Stimulated activated CD4-positive, alpha-beta T cell treated with anti-CD3 and anti-CD28 coated beads, TNF-alpha, amount 100 ng/mL, for 48 hours (primary cell): ENCODE measurements at places on chromosomes 12 and 14.

- no peak for DNase-seq
Measured at GRCh38 chr14:90330203-90331196, 1.2 kb downstream of the NRDE2 start.

DNA sequence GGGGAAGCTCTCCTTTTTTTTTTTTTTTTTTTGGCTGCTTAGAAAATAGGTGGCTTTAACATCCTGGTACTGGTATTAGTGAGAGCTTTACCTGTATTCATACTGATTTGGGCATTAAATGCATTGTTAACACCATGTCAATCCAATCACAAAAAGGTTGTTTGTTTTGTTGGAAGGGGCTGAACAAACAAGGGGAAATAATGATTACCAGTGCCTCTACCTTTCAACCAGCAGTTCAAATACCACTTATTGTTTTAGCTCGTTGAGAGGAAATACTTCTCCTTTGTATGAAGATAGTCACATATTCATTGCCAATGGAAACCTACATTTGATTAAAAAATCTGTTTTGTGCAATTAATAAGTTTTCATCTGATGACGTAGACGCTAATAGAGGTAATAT lies 72.9 kb downstream of the MIPOL1 start:
- no peak for DNase-seq

- DNase-seq, result no peak
Measured at GRCh38 chr12:87157791-87158190, 871.4 kb downstream of the C12orf50 start.

GRCh38 chr12:55607821-55608594 lies 28.7 kb upstream of the OR10P1 start:
- DNase-seq, result no peak

DNA sequence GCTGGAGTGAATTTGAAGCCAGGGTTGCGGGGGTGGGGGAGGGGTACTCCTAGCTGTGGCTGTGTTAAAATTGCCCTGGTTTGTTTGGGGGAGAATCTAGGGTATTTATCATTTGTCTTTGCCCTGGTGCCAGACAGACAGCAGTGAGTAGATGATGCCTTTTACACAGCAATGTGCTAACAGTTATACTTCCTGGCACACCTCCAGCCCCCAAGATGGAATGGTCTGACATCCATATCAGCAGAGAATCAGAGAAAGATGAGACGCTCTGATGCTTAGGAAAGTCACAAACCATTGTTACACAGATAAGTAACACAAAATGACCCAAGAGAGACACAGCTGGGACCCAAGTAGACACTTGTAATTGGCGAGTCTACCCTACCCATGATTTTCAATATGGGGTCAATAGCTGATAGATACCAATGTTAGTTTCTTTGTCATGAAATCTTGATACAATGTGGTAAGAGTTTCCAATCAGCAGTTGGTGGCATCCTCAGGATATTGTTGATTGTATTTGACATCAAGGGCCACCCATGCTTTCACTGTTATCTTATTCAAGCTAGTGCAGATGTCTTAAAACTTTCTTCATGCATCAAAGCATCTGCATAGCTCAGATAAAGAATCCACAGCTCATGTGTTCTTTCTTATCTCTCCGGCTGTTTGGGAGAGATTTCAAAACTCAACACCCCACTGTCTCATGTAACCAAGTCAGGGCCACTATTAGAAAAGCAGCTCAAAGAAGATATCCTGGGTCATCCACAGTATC lies 2.6 kb upstream of the PRKAB1 start:
- DNase-seq, result no peak

GRCh38 chr12:62726471-62726980 lies 208.4 kb downstream of the PPM1H start:
- DNase-seq, result no peak

DNA sequence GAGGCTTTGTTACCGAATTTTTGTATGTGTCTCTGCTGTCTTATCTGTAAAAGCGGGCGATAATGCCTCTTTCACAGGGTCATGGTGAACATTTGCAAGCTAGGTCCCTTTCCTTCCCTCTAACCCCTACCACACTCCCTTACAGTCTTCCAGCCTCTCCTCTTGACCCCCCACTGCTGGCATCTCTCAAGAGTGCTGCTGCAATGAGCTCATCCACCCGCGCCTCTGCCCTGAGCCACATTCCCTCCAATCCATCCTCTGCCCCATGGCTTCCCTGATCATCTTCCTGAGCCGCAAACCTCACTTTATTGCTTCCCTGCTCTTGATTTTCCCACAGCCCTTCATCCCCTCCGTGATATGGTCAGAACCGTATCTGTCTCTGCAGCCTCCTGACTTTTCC lies 343.6 kb downstream of the BCL11B start:
- DNase-seq, result no peak

DNA sequence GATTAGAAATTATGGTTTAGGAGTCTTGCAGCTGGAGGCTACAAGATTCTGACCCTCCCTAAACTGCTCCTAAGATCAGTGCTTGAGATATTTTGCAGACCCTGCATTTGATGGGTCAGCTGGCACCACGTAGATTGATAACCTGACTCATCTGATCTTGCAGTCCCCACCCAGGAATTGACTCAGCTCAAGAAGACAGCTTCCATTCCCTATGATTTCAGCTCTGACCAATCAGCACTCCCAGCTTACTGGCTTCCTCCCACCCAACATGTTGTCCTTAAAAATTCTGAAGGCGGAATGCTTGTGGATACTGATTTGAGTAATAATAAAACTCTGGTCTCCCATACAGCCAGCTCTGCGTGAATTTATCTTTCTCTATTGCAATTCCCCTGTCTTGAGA lies 23.2 kb upstream of the MTHFD1 start:
- no peak for DNase-seq

- DNase-seq, result no peak
Measured at GRCh38 chr12:15601210-15601800, 187.9 kb downstream of the EPS8 start.

DNA sequence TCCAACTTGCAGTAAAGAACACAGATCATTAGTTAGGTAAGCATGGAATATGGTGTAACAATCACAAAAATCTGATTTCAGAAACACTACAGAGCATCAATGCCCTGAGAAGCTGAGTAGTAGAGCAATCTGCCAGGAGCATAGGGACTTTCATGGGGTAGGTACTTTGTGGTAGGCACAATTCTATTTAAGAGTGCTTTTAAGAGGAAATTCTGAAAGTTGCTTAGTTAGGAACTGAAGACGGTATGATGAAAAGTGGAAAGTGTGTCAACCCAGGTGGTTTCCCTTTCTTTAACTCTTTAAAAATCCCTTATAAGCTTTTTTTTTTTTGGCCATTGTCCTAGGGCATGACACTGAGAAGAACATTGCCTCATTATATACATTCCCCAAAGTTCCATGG lies 535.7 kb upstream of the FBXO33 start:
- DNase-seq, result no peak

DNA sequence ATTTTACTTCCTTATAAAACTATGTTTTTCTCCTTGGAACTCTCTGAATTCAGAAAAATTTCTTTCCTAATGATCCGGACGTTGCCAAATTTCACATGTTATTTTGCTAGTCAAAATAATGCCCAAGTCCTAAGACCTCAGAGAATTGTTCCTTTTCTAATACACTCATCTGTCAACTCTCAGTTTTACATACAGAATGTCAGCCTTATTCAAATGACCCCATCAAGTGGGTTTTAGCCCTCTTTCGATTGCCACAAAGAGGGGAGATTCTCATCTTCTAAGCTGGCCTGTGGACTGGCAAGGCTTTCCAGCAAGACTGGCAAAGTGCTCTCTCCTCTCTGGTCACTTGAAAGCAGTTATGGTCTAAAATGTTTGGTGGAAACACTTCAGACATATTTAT lies 99.3 kb upstream of the GPHB5 start:
- no peak for DNase-seq

DNA sequence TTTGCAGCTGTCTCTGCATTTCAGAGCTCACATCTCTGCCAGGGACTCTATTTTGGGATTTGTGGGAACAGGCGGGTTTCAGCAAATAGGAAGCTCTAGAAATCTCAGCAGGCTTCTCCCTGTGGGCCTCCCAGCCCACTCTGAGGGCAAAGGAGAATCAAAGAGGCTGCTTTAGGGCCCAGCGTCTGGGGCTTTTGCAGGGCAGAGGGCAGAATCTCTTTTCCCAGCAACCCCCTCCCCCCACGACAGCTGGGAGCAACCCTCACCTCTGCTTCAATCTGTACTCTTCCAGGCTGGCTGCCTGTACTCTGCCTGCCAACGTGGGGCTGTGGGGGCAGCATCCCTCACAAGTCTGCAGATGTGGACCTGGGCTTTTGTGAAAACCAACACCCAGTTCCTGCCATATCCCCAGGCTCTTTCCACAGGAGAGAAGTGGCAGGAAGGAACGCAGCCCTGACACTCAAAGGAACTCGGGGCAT lies 529.6 kb upstream of the TBX3 start:
- no peak for DNase-seq

GRCh38 chr12:128325646-128326045 lies 58.7 kb downstream of the TMEM132C start:
- no peak for DNase-seq

DNA sequence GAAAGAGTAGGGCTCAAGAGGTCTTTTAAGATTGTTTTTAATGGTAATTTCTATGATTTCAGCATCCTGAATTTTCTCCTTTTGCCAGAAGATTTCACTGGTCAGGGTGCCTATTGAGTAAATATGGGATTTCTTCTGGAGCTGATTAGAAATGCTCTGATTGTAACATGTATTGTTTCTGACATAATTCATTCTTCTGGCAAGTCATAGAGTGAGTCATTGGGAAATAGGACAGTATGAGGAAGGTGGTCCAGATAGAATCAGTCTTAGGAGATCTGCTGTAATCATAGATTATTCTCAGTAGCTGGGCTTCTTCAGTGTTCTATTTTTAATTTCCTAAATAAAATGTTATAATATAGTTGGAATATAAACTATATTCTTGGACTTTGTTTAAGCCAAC lies 182.0 kb upstream of the NAV3 start:
- no peak for DNase-seq

- no peak for DNase-seq
Measured at GRCh38 chr12:131788070-131788469, 40.1 kb upstream of the MMP17 start.

DNA sequence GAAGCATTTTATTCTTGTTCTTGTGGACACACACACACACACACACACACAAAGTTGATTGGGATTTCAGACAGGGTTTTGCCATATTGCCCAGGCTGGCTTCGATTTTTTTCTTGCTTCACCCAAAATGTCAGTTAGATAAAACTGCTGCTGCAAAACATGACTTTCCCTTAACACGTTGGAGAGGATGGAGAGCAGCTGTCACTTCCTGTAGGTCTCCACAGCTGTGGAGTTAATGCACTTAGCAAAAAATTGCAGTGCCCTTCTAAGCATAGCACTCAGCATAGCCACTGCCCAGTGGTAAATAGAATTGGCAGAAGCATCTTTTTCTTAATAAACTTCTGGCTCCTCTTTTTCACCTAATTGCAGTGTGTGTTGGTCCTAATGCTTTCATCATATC lies 54.5 kb downstream of the PDZRN4 start:
- no peak for DNase-seq

DNA sequence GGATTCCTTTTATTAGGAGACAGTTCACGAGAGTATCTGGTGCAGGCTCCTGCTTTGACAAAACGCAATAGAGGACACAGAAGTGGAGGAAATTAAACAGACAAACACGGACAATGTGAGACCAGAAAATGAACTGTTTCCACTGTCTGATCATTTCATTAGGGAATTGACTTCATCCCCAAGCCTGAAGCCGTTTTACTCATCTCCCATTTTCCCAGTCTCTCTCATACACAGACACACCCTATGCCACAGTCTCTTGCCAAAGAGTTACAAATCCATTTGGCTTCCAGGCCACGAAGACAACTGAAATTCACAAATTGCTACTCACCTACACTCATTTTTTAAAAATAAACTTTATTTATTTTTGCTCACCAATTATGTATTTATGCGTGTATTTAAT lies 1087.8 kb upstream of the TMEM132C start:
- DNase-seq, result no peak

- no peak for DNase-seq
Measured at GRCh38 chr12:106645074-106645421, 62.2 kb downstream of the RFX4 start.

DNA sequence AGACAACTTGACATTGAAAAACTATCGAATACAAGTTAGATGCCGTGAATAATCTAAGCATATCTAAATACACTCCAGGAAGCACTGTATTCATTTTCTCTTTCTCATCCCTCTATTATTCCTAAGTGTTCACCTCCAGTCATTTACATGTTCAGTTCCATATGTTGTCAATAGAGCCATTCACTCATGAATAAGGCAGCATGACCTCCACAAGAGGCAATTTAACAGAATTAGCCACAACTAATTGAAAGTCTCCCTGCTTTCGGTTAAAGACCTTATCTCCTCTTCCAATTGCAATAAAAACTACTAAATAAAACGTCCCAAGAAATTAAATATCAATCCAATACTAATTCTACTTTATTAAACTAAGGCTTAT lies 1.8 kb downstream of the LRIG3 start:
- no peak for DNase-seq

DNA sequence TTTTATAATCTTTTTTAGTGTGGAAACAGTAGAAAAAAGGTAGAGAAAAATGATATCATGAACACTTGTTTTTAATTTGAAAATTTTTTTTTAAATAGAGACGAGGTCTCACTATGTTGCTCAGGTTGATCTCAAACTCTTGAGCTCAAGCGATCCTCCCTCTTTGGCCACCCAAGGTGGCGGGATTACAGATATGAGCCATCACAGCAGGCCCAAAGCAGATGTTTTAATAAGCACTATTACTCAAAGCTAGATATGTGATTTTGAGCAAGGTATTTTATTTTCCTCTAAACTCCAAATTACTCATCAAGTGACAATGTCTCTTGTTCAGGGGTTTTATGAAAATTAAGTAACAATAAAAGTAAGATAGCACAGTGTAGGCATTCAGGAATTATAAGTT lies 10.7 kb upstream of the WDR89 start:
- DNase-seq, result no peak

- no peak for DNase-seq
Measured at GRCh38 chr14:93693914-93694313, 94.4 kb downstream of the PRIMA1 start.

- no peak for DNase-seq
Measured at GRCh38 chr14:65958664-65959562, 527.3 kb upstream of the CCDC196 start.

DNA sequence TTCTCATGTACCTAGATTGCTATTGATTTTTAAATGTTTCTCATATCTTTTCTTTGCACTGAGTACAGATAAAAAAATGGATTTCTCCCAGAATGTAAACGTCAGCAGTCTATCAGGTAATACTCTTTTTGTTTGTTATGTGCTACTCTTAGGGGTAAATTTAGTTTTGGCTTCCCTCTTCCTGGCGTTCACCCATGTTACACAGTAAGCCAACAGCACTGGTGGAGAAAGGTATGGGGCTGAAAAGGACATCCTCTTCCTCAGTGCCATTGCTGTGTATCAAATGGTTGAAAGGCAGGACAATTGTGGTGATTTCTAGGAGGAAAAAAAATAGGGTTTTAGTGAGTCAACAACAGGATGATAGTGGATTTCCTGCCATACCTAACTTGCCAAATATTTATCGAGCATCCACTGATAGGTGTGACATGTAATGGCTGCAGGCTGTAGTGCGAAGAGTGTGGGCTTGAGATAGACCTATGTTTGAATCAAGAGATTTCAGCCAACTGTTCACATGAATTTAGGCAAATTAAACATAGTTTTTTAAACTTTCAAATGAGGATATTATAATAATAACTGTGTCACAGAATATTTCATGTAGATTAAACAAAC lies 7.5 kb downstream of the KLRF2 start:
- no peak for DNase-seq

GRCh38 chr12:29593001-29593400 lies 95.5 kb upstream of the OVCH1 start:
- no peak for DNase-seq
